EH (cell line): ENCODE measurements at places on chromosomes 1 and 21.
A peak's percentile ranks its signal among the peaks of the same experiment; 100 is the strongest.

DNA sequence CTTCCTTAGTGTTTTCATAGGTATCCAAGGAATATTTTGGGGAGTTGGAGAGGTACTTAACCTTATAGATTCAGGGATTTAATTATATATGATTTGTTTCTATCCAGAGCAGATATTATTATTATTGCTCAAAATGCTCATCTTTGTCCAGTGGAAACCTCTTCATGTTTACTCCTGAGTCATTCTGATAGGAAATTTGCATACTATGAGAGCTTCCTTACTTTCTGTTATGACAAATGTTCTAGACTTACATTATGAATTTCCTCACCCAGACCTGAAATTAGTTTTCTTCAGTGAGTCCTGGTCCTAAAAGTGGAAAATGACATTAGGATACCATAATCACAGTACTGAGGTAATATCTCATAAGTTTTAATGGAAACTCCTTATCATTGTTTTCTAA is 57.5 kb upstream of the PLPPR5 start:
- DNase-seq = no peak

GRCh38 chr1:224592636-224593582 is 23.2 kb upstream of the CNIH3 start:
- DNase-seq = peak; percentile 95

GRCh38 chr1:163131981-163132380 is 62.8 kb downstream of the RGS4 start:
- no peak for DNase-seq

DNA sequence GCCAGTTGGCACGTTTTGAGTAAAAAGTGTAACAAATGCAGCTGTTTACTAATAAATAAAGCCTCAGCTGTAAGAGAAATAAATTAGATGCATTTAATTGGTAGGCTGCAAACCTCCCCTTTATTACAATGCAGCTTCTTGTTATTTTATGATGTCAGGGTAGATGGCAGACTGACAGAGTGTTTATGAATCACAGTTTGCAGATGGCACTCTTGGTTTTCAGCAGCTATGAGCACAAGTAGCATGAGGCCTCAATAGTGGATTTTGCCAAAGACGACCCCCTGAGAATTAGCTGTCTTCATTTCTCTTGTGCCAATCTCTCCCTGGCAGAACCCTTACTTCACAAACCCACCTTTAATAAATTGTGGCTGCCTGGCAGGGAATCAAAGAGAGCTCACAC is 161.2 kb upstream of the C1orf87 start:
- no peak for DNase-seq

GRCh38 chr1:14983277-14983676 is 170.3 kb upstream of the TMEM51 start:
- DNase-seq = no peak

- no peak for DNase-seq
These were observed 4.2 kb downstream of the SCNN1D start for GRCh38 chr1:1284221-1285101.

- DNase-seq = peak; percentile 55
These were observed at the start of gene GBP4 for GRCh38 chr1:89198491-89199072. TSS of gene GBP4 (minus strand) at chr1:89198942. CDS start at chr1:89198834, 108 bp downstream.

DNA sequence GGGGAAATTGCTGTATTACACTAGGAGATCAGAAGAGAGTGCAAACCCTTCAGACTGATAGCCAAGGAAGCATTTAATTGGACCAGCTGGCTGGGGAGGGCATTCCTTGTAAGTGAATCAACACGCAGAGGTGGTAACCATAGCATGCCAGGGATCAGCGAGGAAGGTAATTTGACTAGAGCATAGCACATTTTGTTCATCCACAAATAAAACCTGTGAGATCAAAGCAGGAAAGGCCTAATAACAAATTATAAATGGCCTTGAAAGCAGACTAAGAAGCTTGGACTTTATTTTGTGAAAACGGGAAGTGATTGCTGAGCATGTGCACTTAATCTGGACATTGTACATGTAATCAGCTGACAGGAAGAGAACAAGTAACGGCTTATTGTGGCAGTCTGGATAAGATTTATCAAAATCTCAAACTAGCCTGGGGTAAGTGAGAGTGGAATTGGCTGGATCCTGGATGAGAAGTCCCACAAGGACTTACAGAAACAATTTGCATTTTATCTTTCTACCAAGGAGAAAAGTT is 11.7 kb upstream of the CD55 start:
- peak; percentile 70 for DNase-seq

- DNase-seq = no peak
These were observed 187.0 kb upstream of the ESRRG start for GRCh38 chr1:216910081-216910840.

- DNase-seq = no peak
These were observed 15.8 kb downstream of the OR14I1 start for GRCh38 chr1:248686815-248687214.

DNA sequence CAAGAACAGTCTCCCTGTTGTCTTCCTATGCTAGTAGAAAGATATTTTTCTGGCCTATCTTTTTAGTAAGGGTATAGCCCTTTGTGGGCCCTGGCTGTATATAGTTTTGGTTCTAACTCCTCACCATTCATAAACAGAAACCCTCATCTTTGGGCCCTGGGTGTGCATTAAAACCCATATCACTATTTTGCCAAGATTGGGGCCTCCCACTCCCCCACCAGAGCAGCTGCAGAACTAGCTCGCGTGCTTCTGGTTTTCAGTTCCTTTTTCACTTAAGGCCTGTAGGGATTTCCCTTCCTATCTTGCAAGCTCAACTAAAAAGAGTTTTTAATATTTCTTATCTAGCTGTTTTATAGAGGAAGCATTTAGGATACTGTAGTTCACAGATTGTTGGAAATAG is 106.4 kb downstream of the RGL1 start:
- DNase-seq = no peak

GRCh38 chr1:94875794-94876193 is 51.1 kb downstream of the CNN3 start:
- no peak for DNase-seq

GRCh38 chr1:19011845-19012231 is 55.4 kb upstream of the IFFO2 start:
- DNase-seq = peak; percentile 50

- DNase-seq = no peak
These were observed 11.5 kb upstream of the TAF1A start for GRCh38 chr1:222601257-222601656.

GRCh38 chr1:87398641-87399040 is 70.0 kb downstream of the LMO4 start:
- peak; percentile 31 for DNase-seq

- no peak for DNase-seq
These were observed 145.6 kb upstream of the NFIA start for GRCh38 chr1:60936591-60937342.

- DNase-seq = no peak
These were observed 24.4 kb downstream of the CD55 start for GRCh38 chr1:207345644-207346477.

DNA sequence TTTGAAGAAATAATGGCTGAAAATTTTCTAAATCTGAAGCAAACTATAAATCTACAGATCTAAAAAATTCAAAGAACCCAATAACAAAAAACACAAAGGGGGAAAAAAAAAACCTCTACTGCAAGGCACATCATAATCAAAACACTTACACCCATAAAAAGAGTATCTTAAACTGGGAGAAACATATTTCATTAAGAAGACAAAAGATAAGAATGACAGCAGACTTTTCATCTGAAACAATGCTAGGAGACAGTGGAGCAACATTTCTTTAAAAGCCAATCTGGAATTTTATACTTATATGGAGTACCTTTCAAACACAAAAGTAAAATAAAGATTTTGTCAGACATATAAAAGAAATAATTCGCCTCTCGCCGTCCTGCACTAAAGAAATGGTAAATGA is 49.1 kb downstream of the COP1 start:
- peak; percentile 3 for DNase-seq

- DNase-seq = no peak
These were observed 21.5 kb upstream of the SAMSN1 start for GRCh38 chr21:14567331-14568279.

GRCh38 chr1:243495442-243496186 is 239.8 kb downstream of the SDCCAG8 start:
- peak; percentile 27 for DNase-seq

- DNase-seq = no peak
These were observed 87.7 kb upstream of the ATP1B1 start for GRCh38 chr1:169018751-169019150.

DNA sequence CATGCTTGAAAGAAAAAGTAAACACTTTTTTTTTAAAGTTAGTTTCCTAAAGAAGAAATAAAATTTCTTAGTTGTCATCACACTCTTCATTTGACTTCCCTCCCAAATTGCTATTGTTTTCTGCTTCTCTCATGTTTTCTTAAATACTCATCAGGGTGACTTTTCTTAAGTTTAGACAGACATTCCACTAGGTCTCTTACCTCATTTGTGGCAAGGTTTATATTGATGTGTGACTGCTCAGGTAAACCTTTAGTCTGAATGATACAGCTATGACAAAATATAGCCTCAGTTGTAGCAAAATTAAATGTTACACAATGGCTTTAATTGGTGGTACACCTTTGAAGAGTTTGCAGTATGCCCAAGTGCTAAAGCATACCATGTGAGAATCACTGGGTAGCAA is 78.6 kb downstream of the ATF6 start:
- DNase-seq = no peak

GRCh38 chr21:46004168-46004861 is 22.7 kb downstream of the COL6A1 start:
- DNase-seq = no peak

DNA sequence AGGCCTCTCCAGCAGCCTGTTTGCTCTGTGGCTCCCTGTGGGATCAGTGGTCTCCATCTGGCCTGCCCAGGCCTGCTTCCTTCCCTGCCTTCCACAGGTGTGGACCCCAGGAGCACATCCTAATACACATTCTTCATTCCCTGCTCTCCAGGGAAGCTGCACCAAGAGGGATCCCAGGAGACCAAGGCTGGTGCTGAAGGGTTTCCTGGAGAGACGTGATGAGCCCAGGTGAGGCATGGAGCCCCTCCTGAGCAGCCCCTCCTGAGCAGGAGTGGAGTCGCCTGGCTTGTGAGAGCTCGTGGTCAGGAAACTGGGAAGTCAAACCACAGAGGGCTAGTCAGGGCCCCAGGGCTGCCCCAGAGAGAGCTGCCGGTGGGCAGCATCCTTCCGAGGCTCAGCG is 561.4 kb downstream of the MATN1 start:
- no peak for DNase-seq

- no peak for DNase-seq
These were observed 675 bp downstream of the TMCO2 start for GRCh38 chr1:40248412-40248811.

- no peak for DNase-seq
These were observed 176.3 kb upstream of the EDN2 start for GRCh38 chr1:41660570-41661427.

DNA sequence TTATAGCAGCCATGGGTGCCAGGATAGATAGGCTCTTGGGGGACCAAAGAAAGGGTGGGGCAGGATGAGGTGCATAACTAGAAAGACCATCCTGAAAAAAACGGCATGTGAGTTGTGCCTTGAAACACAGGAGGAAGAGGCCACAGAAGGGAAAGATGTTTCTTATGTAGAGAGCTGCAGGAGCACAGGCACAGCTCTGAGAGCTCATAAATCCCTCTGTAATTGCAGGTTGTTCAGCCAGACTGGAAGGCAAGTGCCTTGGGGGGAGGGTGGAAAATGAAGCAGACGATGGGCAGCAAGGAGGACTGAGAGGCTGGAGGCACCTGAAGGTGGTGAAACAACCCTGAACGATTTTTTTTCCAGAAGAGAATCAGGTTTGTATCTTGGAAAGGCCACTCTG is 170.7 kb downstream of the NR5A2 start:
- DNase-seq = no peak

- no peak for DNase-seq
These were observed 69.5 kb downstream of the EDEM3 start for GRCh38 chr1:184685116-184685515.

- peak; percentile 89 for DNase-seq
These were observed 10.9 kb downstream of the ERRFI1 start for GRCh38 chr1:8015036-8015808.

- peak; percentile 89 for DNase-seq
These were observed 458.7 kb upstream of the ADAMTS5 start for GRCh38 chr21:27425574-27425973.

- DNase-seq = no peak
These were observed 110.5 kb upstream of the COA6 start for GRCh38 chr1:234262754-234263105.

DNA sequence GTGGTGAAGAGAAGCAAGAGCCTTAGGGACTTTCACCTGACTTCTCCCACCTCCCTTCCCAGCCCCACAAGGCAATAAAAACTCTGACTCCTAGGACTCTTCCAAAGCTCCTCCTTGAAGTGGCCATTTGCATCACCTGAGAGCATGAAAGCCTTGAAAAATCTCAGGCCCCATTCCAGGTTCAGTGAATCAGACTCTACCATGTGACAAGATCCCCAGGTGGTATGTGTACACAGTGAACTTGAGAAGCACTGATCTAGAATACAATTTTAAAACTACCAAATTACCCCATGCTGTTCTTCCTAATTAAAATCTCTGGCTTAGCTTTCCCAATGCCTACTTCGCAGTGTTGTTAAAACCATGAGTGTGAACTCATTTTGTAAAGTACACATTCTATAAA is 195.1 kb upstream of the SAMSN1 start:
- no peak for DNase-seq

- peak; percentile 58 for DNase-seq
These were observed 37.6 kb upstream of the GORAB start for GRCh38 chr1:170494369-170494768.

GRCh38 chr1:56526571-56527174 is 52.7 kb downstream of the PLPP3 start:
- peak; percentile 14 for DNase-seq

- peak; percentile 89 for DNase-seq
These were observed 43.4 kb downstream of the ITSN1 start for GRCh38 chr21:33685613-33686197.

DNA sequence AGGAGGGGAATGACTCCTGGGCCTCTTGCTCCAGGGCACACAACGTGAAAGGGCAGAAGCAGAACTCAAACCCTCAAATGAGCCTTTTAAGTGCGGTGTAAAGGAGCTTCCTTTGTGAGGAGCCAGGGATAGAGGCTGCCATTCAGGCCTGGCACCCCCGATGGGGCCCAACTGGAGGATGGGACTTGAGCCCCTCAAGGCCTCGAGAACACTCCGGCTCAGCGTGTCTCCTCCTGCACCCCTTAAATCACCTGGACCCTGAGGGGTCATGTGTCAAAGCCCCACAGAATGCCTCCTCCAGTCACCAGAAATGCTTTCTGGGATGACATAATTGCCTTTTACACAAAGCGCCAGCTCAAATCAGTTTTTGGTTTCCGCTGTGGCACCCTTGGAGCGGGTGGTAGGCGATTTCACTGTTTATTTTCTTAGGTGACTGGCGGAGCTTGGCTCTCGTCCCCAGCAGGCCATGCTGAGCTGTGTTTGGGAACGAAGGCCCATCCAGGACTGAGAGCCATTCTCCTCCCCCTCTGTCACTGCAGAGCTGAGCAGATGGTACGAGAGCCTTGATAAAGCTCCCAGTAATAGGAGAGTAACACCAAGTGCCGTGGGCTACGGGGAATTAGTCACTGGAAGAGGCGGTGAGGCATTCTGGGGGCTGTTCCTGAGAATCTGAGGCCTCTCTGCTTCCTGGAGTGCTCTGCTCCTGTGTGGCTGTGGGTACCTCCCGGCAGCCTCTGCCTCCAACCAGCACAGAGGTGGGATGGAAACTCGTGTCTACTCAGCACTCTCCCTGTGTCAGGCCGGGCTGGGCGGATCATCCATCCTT is 163.0 kb downstream of the GRIK3 start:
- no peak for DNase-seq
